Activated CD8-positive, alpha-beta memory T cell treated with anti-CD3 and anti-CD28 coated beads, Interleukin-2, amount 50 U/mL, for 4 hours (primary cell): ENCODE measurements at places on chromosomes 13 and 19.

GRCh38 chr13:31818236-31818635, 78.9 kb downstream of the RXFP2 start:
- DNase-seq = no peak

DNA sequence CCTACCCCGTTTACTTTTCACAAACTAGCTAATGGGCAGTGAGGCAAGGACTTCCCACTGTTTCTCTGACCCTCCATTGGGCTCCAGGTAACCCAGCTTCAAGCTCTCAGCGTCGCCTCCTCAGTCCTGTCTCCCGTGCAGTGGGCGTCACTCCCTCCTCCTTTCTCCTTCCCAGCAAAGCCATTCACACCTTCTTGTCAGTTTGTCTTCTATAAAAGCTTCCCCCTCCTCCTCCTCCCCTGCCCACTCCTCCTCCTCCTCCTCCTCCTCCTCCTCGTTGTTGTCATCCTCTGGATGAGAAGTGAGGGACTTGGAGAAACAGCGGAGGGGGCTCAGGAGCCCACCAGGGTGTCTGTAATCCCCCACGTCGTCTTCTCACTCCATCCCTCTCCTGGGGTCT, 1.7 kb upstream of the GALP start:
- DNase-seq = no peak

DNA sequence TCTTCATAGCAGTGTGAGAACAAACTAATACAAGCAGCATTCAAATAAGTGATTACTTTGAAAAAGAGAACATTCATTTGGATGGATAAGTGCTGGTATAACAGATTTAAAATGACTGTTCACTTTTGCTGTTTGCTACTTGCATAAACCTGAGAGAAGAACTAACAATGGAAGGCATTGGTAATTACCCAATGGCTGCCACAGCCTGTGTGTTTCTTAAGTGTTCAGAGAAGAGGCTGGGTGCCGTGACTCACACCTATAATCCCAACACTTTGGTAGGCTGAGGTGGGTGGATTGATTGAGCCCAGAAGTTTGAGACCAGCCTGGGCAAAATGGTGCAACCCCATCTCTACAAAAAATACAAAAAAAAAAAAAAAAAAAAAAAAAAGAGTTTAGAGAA, 4.9 kb upstream of the TEX26 start:
- DNase-seq = no peak

DNA sequence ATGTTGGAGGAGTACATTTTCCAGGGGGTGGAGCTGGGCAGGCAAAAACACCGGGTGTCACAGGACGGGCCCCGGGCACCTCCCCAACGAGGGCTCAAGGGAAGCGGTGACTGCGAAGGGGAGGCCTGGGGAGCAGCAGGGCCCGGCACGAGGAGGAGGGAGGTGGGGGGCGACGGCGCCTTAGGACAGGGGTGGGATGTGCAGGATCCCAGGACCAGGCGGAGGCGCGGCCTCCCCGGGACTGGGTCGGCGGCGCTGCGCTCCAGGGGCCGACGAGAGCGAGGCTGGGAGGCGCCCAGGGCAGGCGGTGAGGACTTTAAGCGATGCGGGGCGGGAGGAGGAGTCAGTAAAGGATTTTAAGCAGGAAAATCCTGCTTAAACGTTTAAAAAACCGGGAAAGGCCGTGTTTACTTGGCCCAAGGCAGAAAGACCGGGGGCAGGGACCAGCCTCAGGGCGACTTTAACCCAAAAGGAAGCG, 427 bp downstream of the ZNF160 start:
- DNase-seq = peak; percentile 26

GRCh38 chr19:1028062-1028926, 1.9 kb downstream of the CNN2 start:
- peak; percentile 49 for DNase-seq

DNA sequence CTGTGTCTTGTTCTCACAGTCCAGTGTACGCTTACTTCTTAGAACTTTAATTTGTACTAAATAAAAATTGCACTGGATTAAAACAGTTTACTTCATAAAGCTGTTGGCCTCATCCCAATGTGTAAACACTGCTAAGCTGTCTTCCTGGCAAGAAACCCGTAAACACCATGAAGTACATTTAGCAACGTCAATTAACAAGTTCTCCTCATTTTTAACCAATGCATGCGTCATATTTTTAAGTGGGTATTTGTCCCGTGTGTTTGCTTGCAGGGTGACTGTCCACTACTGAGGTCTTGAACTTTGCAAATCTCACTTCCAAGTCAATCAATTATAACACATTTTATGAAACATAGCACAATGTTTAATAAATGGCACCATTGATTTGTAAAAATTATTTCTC, 28.2 kb downstream of the LAIR2 start:
- no peak for DNase-seq

DNA sequence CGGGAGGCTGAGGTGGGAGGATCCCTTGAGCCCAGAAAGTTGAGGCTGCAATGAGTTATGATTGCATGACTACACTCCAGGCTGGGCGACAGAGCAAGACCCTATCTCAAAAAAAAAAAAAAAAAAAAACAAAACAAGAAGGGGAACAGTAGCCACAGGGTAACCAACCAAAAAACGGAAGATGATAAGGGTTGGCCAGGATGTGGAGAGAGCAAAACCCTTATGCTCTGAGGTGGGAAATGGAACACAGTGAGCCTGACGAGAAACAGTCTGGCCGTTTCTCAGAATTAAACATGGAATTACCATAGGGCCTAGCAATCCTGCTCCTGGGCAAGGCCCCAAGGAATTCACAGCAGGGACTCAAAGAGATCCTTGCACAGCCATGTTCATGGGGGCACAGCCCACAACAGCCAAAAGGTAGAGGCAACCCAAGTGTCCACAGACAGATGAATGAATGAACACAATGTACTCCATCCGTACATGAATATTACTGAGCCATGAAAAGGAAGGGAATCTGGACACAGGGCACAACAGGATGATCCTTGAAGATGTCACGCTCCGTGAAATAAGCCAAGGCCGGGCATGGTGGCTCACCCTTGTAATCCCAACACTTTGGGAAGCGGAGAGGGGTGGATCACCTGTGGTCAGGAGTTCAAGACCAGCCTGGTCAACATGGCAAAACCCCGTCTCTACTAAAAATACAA, 11.3 kb downstream of the NMRK2 start:
- no peak for DNase-seq

- DNase-seq = peak; percentile 22
Measured at GRCh38 chr13:28100150-28101121, at the start of gene FLT3. TSS of gene FLT3 (minus strand) at chr13:28100576. CDS start at chr13:28100510, 66 bp downstream.

GRCh38 chr13:71873418-71874247, 6.6 kb upstream of the DACH1 start:
- DNase-seq = no peak

GRCh38 chr19:12858041-12858928, 20.0 kb downstream of the MAST1 start:
- no peak for DNase-seq

GRCh38 chr19:11483366-11484111, 2.7 kb upstream of the ELAVL3 start:
- no peak for DNase-seq

- DNase-seq = no peak
Measured at GRCh38 chr13:46720189-46720588, 76.8 kb downstream of the ESD start.

DNA sequence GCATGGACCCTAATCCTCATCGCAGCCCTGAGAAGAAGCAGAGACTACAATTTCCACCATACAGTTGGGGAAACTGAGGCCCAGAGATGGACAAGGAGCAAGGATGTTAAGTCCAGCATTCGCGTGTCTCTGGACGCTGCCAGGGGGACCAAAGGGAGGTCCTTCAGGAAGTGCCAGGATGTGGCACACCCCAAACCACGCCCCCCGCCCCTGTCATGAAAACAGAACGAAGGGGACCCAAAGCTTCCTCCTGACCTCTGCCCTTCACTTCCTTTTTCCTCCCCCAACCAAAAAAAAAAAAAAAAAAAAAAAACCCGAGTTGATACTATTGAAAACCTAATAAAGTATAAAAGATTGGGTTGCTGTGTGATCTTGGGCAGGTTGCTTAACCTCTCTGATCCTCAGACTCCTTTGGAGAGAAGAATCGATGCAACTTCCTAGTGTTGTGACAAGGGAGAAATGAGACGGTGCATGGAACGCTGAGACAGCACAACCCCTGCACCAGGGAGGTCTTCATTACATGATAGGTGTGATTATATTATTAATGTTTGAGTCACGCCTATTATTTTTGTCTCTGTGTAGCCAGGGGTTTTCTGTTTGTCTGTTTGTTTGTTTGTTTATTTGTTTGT, 2.7 kb upstream of the ZBTB7A start:
- DNase-seq = no peak

- no peak for DNase-seq
Measured at GRCh38 chr19:46218160-46218559, 11.4 kb upstream of the IGFL1 start.

- no peak for DNase-seq
Measured at GRCh38 chr19:35796645-35797542, 15.8 kb downstream of the PRODH2 start.

- no peak for DNase-seq
Measured at GRCh38 chr13:33494596-33495204, 209.1 kb upstream of the STARD13 start.

GRCh38 chr13:25932365-25932764, 119.5 kb downstream of the SHISA2 start:
- no peak for DNase-seq

DNA sequence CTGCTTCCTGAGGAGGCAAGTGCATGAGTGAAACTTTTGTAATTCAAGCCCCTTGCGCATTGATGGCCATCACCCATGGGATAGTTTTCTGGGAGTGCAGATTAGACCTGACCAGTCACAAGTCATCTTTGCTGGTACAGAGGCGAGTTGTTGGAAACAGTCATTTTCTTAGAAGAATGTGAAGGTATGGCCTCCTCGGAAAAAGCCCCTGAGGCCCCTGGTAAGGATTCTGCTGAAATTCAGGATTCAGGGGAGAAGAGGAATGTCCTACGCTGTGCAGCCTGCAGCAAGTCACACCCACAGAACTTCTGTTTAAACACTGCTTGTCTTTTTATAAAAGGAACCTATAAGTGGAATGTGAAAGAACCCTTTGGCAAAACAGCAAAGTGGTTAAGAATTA, 11.0 kb upstream of the SPART start:
- DNase-seq = no peak

- peak; percentile 68 for DNase-seq
Measured at GRCh38 chr19:48502350-48503018, 9.2 kb downstream of the LMTK3 start.

DNA sequence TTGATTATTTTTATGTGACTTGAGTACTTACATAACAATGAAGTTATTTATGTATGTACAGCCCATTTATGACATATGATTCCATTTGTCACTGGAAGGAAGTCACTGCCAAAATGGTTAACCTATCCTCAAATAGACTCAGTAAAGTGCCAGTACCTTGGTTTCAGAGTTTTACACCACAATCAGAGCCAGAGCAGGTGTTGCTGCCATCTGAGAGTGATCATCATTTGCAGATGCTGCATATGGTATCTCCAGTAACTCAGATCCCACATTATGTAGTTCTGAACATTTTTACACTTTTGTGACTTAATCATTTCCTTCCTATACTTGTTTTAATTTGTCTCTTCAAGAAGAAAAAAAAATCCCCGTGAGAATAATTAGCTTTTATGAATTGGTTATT, 313.3 kb downstream of the HS6ST3 start:
- DNase-seq = no peak

- peak; percentile 43 for DNase-seq
Measured at GRCh38 chr19:19997656-19998268, 41.5 kb downstream of the ZNF682 start.

DNA sequence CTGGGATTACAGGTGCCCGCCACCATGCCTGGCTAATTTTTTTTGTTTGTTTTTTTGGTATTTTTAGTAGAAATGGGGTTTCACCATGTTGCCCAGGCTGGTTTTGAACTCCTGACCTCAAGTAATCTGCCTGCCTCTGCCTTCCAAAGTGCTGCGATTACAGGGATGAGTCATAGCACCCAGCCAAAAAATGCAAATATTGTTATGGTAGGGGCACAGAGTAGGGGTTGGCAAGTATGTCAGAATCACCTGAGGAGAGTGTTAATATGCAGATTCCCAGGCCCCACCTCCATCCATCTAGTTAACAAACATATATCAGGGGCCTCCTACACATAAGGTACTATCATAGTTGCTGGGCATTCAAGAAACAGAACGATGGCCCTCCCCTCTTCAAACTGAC, 44.7 kb downstream of the VAV1 start:
- DNase-seq = no peak

DNA sequence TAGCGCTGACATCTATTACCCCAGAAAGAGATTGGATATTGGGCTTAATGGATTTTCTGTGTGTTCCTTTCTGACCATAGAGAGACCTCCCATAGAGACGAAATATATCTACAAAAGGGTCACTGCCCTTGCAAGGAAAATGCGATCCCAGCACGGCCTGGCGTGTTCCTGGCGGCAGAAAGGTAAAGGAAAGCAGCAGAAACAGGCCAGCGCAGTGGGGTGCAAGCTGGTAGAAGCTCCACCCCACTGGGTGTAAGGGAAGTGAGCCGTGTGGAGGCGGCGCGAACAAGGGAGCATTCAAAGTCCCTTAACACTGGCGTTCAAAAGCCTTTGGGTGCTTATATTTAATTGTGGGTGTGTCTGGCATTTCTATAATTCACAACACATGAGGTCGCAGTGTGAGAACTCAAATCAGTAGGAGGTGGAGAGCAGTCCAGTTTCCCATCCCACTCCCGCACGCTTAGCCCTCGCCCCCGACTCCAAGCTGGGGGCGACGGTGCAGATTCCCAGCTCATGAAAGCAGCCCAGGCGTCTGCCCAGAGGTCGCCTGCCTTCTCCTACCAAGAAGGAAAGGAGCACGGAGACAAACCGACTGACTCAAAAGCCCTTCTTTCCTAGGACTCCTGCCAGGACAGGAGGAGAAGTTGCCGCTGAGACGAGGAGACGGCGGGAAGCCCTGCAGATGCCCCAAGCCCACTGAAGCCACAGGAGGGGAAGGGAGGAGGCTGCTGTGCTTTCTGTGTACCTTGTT, 478.4 kb downstream of the FOXO1 start:
- peak; percentile 46 for DNase-seq

GRCh38 chr13:113869263-113869662, 5.4 kb upstream of the GAS6 start:
- DNase-seq = no peak

DNA sequence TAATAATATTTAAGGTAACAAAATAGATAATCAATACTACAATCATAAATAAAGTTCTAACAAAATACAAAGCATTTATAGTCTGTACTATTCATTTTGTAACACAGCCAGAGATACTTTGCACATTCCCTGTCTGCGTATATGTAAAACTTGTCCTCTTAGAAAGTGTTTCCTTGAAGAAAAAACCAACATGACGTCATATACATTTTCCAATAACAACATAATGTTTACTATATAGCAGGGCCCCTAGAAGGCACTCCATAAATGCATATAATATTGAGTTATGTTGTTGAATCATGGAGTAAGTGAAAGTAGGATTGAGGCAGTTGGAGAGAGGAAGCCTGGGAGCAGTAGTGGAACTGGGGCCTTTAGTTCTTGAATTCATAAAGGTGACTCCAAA, 371.4 kb upstream of the HTR2A start:
- no peak for DNase-seq

GRCh38 chr13:51739027-51739764, 64.8 kb downstream of the DHRS12 start:
- no peak for DNase-seq

- DNase-seq = no peak
Measured at GRCh38 chr19:29945433-29945832, 3.4 kb downstream of the URI1 start.
